ENCODE measurements at places on chromosomes 6 and 20.

DNA sequence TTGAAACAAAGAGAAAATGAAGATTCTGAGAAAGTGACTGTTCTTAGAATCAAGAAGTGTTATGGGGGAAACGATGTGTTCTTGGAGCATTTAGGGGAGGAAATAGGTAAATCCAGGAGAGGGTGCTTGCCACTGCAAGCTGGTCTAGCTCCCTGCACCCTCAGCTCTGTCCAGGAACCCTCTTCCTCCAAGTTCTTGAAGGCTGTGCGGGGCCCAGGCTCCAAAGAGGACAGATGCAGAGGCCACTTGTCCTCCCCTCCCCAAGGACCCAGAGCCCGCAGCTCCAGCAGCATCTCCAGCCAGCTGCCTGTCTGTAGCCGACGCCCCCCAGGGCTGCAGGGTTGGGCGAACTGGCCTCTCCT is 87.9 kb downstream of the CDC5L start:
- no peak for DNase-seq

GRCh38 chr6:126359936-126360537 is 20.1 kb downstream of the CENPW start:
- no peak for DNase-seq

DNA sequence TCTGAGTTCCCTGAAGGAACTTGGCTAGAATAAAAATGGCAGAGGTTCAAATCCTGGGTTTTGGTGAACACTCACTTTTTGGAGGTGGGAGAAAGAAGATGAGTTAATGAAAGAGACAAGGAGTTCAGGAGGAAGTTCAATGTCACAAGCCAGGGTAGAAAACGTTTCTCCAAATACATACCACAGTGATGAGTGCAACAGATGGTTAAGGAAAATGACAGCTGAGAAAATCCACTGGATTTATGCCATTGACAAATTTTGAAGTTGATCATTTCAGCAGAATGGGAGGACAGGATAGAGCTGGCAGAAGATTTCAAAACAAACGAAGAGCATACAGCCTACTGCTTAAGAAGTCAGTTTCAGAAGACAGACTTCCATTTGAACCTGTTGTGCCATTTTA is 122.7 kb downstream of the GFRAL start:
- no peak for DNase-seq

- no peak for DNase-seq
These were observed 1.2 kb downstream of the SMIM29 start for GRCh38 chr6:34247481-34248197.

DNA sequence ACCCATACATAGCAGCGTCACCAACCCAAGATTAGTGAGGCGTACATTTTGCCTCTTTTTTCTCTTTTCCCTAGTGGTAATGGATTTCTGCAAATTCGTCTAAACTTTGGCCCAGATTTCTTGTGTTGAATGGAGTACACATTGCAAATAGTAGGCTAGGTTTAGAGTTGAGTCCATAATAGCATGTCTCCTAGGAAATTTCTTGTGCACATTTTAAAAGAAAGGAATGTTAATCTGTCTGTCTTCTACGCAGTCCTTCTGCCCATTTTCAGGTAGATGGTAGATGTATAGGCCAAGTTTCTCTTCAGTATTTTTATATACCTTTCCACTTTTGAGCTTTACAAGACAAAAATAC is 15.7 kb downstream of the TAB2 start:
- no peak for DNase-seq

DNA sequence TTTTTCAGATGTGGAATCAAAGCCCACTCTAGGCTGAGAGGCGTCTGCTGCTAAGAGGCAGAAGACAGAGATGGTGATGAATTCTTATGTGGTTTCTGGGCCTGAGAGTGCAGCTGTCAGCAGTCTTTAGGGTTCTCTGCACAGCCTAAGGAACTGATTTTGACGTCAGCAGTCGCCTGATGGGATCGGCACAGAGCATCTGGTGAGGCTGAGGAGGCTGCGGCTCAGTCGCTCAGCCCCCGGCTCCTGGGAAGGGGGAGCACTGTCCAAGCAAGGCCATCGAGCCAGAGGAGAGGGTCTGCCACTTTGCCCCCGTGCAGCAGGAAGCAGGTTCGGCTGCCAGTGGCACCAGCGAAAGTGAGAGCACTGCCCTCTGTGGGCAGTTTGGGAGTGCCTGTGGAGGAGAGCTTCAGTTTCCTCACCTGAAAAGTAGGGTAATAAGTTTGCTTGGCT is 92.5 kb downstream of the TCP11 start:
- no peak for DNase-seq

- DNase-seq, result no peak
These were observed 32.1 kb downstream of the PREX1 start for GRCh38 chr20:48795732-48796131.

DNA sequence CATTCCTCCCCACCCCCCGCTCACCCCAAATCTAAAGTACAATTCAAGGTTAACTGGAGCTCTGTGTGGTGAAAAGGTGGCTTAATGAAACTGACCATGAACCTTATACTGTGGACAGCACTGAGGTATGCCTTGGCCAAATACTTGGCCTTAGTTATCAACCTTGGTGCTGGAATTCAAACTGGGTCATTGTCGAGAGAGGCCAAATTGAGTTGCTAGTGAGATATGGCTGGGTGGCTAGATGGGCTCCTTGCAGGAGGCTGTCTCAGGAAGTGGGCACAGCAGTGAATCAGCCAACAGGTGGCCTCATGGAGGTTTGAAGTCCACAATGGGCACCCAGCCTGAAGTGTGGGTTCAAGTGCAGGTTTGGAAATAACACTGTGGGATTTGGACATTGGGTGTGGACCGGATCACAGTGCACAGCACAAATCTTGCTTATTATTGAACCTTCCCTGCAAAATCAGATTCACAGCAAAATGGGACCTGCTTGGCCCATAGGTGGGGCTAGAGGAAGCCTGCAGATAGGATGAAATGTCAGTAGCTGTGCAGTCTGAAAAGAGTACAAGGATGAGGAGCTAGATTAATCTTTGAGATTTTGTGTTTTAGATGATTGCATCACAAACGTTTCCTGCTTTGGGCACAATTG is 5.6 kb upstream of the BTBD3 start:
- no peak for DNase-seq

- no peak for DNase-seq
These were observed 70.0 kb downstream of the CPNE5 start for GRCh38 chr6:36769183-36769675.

- no peak for DNase-seq
These were observed 91.6 kb upstream of the DST start for GRCh38 chr6:56734335-56734734.

DNA sequence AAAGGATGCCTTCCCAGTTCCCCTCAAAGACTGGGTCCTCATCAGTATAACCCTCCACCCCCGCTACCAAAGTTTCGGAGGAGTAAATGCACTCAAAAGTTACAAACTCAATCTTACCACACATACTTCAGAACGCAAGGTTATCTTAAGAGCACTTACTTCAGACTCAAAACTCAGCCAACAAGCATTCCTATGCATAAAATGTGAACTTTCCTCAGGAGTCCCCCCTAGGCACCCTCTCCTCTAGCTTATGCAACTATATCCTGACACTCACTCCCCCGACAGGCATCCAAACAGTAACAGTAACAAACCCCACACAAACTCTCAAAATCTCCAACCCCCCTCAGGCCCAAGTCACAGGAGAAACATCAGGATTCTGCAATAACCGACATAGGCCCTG is 11.1 kb upstream of the ADTRP start:
- no peak for DNase-seq

DNA sequence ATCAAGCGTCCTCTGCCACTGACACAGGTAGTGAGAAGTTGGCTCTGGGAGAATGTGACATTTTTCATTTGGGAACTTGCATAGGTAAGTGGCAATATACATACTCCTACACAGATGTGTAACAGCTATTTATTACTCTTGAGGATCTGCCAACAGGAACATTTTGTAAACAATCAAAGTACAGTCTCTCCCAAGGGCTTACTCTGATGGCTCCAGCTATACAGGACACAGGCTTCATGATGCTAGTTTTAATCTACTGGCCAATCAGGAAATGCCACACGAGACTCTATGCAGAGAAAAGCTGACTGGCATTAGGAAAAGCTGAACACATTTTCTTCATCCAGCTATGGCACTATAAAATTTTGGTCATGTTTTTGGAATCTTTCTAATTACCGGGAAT is 57.8 kb downstream of the POPDC3 start:
- no peak for DNase-seq

GRCh38 chr20:58071298-58071697 is 157.2 kb downstream of the ANKRD60 start:
- no peak for DNase-seq

DNA sequence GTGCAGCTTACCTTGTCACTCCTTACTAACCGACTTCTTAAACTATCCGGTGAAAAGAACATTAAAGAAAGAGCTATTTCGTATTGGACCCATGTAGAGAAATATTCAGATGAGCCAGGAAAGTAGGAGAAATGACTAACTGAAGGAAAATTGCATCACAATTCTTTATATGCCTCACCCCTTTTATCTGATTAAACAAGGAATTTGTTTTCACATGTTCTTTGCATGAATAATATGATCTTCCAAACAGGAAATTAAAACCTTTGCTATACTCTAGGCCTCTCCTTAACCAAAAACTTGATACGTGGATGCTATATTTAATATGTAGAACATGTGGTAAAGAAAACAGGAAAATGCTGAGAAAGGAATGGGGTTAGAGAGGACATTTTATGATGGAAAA is 41.9 kb upstream of the LRRC1 start:
- DNase-seq, result no peak

DNA sequence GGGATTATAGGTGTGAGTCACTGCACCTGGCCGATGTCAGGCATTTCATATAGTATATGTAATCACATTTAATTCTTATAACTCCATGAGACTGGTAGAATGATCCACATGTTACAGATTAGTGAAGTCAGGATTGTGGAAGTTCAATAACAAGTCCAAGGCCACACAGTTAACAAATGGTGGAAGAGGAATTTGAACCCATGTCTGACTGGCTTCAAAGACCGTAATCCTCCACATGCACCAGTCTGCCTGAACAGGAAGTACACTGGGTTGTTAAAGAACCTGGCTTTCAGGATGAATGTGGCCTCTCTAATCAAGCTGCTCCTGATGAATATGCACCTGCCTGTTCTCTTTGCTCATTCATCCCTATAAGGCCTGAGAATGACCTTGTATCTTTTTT is 122.0 kb upstream of the HDAC2 start:
- DNase-seq, result no peak

DNA sequence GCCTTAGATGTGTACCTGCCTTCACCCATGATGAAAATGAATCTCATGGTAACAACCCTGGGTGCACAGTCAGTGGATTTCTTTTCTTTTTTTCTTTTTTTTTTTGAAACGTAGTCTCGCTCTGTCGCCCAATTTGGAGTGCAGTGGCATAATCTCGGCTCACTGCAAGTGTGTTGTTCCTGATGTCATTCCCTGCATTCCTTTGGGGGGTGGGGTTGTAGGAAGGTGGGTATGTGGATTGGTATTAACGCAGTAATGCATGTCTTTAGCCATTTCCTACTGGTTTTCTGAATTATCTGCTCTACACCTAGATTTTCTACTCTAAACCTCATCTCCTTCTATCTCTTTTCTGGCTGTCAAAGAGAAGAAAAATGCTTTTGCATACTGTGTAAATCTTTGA is 146.6 kb downstream of the RNF144B start:
- no peak for DNase-seq

GRCh38 chr6:84489598-84489997 is 262.2 kb upstream of the CEP162 start:
- DNase-seq, result no peak

GRCh38 chr20:50272724-50273446 is 82.3 kb downstream of the CEBPB start:
- DNase-seq, result no peak

GRCh38 chr20:24353135-24353690 is 116.2 kb upstream of the SYNDIG1 start:
- no peak for DNase-seq

DNA sequence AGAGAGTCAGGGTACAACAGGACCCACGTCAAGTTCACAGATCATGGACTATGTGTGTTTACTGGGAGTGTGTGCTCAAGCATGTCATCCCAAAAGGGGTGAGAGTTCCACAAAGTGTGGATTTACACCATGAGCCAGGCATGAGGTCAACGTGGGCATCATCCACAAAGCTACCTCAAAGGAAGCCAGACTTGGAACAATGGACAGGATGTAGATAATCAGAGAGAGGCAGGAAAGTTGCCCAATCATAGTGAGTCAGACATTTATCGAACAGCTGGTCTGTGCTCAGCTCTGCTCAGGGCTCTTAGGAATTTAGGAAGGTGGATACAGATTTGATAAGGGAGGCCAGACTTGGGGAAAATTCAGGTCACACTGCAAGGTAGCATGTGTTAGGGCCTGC is 317.2 kb upstream of the CDYL start:
- DNase-seq, result no peak

GRCh38 chr6:100229512-100229911 is 235.2 kb downstream of the SIM1 start:
- DNase-seq, result no peak

- DNase-seq, result no peak
These were observed 119.8 kb downstream of the HUS1B start for GRCh38 chr6:537114-537513.

- DNase-seq, result no peak
These were observed 184.3 kb upstream of the OLIG3 start for GRCh38 chr6:137678451-137678850.

DNA sequence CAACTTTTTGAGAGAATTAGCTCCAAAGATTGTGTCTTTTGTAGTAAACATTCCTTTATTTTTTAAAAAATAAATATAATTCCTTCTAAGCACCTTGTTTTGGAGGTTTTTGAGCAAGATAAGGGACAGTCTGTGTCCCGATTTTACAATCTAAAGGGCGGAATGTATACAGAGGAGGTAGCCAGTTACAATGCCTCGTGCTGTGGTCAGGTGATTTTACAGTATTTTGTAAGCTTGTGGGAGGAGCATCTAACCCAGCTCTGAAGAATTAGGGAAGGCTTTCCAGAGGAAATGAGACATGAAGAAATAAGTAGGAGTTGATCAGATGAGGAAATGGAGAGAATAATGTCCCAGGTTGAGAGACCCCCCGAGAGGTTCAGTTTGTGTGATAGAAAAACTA is 1.3 kb downstream of the HINT3 start:
- no peak for DNase-seq

DNA sequence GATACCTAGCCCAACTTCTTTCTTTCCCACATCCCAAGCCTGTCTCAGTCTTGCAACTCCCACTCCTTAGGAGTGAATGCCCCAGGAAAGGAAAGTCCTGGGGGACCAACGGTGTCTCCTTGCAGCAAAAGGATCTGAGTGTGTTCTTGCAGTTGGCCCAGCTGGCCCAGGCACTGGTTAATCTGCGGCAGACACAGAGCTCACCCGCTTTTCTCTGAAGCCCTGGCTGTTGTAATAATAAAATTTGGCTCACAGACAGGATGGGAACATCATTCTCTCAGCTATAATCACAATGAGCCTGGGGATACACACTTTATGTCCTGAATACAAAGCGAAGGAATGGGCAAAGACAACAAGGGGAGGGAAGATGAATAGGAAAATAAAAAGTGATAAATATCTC is 287.0 kb upstream of the PRND start:
- no peak for DNase-seq

DNA sequence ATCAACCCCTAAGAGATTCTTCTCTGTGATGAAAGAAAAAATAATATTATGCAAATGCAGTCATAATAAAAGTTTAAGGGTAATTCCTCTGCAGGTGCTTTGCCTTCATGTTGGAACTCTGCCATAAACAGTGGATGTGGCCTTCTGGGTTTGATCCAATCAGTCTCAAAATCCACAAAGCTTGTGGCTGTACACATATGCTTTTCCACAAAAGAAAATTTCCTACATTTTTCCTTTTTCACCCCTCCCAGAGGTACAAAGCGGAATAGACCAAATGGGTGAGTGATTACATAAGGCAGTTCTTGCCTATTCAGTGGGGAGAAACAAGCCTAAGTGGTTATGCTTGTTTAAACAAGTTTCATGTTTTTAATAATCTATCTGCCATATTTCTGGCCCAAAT is 16.7 kb downstream of the CALHM5 start:
- no peak for DNase-seq

Data from GM19239 (cell line).